ENCODE measurements at places on chromosomes 5 and 9. TPM values are rescaled to one million over a fixed set of nuclear protein-coding genes. Genes with fewer than 3 reads are reported as not detected.

Gene RAB3C
- total RNA-seq = not detected

- no peak for DNase-seq
Observed at GRCh38 chr5:40627706-40628105, 52.0 kb upstream of the PTGER4 start.

Gene NIPAL4
- total RNA-seq = not detected

DNA sequence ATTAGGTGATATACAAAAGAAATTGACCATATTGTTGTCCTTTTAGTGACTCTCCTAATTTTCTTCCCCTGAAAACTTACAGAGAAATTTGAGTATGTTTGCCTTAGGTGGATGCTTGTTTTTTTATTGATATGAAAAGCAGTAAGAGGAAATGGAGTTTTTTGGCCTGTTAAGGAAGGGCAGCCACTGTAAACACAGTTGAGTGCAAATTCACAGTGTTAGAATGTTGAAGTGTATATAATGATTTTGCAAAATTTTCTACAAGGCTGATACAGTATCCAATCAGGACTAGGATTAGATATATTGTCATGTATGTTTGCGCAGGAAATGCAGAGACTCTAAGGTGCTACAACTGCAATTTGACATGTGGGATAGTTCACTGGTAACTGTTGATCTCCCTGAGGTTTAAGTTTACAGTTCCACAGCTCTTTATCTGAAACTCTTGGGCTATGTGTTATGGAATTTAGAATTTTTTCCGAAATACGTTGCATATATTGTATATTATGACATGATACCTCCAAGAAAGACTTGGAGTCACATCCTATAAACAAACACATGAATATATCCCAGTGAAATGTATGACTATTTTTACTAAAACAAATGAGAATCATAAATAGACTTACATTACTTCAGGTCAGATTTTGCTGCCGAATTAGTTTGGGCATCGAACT, 62.5 kb downstream of the FXN start:
- no peak for DNase-seq

Gene KIF20A
- total RNA-seq = not detected

GRCh38 chr5:116472274-116472673, 102.3 kb downstream of the SEMA6A start:
- no peak for DNase-seq

Gene C9orf153
- 0.55 TPM for total RNA-seq

GRCh38 chr9:1331546-1332038, 281.4 kb downstream of the DMRT2 start:
- no peak for DNase-seq

Gene FGF18
- 0.17 TPM for total RNA-seq

Gene GRAMD2B
- total RNA-seq = 4.8 TPM

DNA sequence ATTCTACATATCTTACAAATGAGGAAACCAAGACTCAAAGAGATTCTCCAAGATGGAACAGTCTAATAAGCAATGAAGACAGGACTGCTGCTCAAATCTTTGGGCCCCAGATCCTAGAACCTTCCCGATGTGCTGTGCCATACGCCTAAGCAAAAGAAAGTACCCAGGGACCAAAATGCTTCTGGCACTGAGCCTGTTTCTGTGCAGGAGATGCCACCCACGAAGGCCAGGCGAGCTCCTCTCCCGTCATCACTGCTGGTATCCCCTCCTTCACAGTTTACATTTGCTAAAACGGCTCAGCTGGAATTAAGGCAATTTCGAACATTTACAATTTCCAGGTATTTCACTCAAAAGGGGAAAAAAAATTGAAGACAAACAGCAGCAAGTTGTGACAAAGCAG, 277.5 kb downstream of the DENND1A start:
- DNase-seq = no peak
